ENCODE measurements at places on chromosomes 1 and 21. TPM values are rescaled to one million over a fixed set of nuclear protein-coding genes. Genes with fewer than 3 reads are reported as not detected.

The TDRD5 gene
- total RNA-seq: 0.34 TPM

The LZIC gene
- total RNA-seq: 34.4 TPM

DNA sequence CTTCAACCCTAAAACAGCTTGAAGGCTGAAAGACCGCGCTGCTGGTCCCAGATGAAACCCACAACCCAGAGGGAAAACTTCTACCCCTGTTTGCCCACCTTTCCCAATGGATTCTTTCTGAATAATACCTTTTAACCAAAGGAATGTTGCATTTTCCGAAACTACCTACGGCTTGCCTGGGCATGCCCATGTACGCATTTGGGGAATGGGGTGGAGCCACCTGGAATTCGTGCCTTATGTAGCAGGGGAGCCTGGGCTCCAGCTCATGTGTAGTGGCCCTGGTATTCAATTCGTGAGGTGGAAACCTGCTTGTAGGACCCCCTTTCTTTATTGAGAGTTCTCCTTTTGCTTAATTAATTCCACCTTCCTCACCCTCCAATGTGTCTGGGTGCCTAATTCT is 256.6 kb upstream of the RGS18 start:
- DNase-seq: no peak

- DNase-seq: no peak
These were observed 206.0 kb downstream of the LYPLAL1 start for GRCh38 chr1:219379691-219380090.

DNA sequence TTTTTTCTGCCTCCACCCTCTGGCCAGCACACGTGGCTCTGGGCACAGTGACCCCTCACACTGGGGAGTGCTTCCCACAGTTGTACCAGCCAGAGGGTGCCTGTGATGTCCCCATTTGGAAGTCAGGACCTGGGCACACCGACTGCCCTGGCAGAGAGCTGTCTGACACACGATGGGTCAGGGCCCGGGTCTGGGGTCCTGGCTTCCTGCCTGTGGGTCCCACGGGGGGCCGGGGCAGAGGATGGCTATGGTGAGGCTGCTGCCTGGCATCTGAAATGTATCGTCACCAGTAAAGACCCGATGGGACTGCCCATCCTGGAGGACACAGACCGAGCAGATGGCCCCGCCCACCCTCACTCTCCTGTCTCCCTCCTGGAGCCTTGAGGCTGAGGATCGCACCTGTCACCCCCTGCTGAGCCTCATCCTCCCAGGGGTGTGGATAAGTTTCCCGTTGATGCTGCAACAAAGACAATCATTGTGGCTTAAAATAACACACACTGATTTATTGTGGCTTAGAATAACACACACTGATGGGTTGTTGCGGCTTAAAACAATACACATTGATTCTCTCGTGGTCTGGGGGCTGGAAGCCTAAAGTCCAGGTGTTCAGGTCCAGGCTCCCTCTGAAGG is 88.8 kb upstream of the TTC34 start:
- no peak for DNase-seq

The SPRR2E gene
- total RNA-seq: not detected

DNA sequence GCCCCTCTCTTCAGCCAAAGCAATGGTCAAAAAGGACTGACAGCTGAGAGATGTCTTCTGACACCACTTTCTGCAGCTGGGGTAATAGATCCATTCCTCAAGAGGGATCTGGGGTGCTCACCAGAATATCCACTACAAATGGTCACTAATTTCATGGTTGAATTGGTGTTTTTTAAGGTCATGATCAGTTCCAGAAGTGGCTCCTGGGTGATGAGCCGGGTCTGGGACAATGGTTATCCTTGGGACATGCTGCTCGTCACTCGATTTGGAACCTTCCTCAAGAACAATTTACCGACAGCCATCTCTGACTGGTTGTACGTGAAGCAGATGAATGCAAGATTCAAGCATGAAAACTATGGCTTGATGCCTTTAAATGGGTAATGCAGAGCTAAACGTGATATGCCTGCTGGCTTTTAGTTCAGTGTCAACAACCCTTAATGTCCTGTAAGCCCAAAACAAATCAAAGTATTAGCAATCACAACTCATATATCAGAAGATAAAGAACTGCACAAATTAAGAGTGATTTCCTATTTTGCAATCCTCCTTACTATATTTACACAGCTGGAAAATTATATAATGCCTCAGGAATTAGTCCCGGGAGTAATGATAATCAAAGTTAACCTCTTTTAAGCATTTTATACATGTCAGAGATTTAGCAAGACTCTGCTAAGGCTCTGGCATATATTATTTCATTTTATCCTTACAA is 20.1 kb downstream of the FMO3 start:
- no peak for DNase-seq

- no peak for DNase-seq
These were observed 5.0 kb downstream of the ALPL start for GRCh38 chr1:21514245-21514644.

DNA sequence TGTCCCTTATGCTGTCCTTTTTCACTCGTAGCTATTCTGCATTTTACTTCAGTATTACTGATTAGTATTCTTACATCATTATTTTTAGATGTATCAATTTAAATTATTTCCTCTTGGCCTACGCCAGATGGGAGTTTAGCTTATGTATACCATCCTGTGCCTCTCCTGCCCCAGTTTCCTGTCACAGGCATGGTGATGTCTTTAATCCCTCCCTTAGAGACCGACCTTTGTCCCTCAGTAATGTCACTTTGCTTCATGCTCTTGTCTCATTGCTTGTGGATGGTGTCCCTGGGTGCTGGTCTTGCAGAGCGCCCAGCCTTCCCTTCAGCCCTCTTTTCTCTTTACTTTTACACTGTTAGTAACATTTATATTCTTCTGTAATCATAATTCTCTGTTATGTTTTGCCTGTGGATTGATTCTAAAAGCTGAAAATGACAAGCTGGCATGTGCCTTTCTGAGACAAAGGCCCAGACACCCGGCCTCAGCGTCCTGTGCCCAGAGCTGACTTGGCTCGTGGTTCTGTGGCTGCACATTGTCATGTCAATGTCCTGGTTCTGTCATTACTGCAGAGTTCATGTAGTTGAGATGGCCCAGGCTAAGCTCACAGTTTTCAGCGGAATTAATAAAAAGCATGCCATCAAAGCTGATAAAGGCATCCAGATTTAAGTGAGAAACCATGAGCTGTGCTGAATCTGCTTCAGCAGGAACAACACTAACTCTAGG is 100.7 kb downstream of the MTR start:
- DNase-seq: no peak

The CGN gene
- total RNA-seq: 23.6 TPM

The ASTN1 gene
- total RNA-seq: 0.14 TPM

The NBPF10 gene
- total RNA-seq: 1.4 TPM

The CFHR1 gene
- not detected for total RNA-seq

DNA sequence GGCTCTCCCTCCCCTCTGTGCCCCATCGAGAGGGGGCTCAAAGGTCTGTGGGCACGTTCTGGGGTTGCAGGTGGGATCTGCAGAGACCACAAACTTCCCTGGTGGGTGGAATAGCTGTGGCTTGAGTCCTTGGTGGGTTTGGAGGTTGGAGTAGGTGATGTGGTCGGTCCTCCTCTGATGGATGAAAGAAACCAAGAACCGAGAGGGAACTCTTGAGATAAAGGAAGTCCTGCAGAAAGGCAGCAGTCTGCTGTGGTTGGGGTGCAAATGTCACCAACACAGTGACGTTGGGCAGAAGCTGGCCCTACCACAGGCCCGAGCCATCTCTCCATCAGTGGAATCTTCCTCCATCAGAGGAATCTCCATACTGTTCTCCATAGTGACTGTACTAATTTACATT is 171.8 kb downstream of the FCRL5 start:
- DNase-seq: no peak

- no peak for DNase-seq
These were observed 48.1 kb downstream of the AHDC1 start for GRCh38 chr1:27555700-27556424.

- DNase-seq: no peak
These were observed 618.7 kb upstream of the BRINP3 start for GRCh38 chr1:191096405-191096804.

DNA sequence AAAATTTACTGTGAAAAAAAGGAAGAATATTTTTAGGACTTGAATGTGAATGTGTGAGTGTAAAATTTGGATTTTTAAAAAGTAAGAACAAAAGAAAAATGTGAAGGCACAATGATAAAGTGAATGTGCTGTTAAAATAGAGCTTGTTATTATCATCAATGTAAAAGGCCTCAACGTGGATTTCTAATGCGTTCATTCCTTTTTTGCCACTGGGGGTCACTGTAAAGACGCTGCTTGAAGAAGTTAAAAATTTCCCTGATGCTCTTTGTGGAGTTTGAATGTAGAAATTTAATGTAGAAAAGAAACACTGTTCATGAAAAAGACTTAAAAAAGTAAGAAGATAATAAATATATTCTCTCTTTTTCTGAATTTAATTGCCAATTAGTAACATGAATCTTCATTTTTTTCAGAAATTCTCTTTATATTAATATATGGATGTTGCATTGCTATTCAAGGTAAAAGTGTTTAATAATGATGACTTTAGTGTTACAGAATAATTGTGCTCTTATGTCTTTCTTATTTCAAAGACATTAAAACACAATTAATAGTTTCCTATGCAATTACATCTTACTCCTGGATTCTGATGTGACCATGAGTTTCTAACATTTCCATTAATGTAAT is 161.5 kb downstream of the DNM3 start:
- no peak for DNase-seq

GRCh38 chr1:157105988-157106812 is 6.6 kb upstream of the ETV3L start:
- DNase-seq: peak; percentile 26

- no peak for DNase-seq
These were observed 11.9 kb downstream of the RAVER2 start for GRCh38 chr1:64756770-64757169.

DNA sequence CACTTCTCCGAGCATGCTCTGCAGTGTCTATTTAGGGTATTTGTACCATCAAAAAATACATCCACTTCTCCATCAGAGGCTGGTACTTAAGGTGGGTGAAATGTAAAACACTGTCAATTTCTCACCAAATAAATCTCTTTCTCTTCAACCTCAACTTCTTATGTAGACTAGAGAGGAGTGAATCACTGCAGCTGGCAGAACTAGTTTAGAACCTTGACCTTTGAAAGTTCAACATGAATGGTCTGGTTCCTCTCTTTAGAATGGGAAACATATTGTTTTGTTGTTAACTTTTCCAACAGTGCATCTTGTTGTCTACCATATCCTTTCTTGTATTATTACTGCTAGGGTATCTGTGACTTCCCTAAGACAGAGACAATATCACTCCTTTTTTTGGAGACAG is 20.1 kb upstream of the SLC44A5 start:
- DNase-seq: no peak

GRCh38 chr1:186904361-186904760 is 75.6 kb downstream of the PLA2G4A start:
- DNase-seq: no peak

The PROK1 gene
- total RNA-seq: not detected

DNA sequence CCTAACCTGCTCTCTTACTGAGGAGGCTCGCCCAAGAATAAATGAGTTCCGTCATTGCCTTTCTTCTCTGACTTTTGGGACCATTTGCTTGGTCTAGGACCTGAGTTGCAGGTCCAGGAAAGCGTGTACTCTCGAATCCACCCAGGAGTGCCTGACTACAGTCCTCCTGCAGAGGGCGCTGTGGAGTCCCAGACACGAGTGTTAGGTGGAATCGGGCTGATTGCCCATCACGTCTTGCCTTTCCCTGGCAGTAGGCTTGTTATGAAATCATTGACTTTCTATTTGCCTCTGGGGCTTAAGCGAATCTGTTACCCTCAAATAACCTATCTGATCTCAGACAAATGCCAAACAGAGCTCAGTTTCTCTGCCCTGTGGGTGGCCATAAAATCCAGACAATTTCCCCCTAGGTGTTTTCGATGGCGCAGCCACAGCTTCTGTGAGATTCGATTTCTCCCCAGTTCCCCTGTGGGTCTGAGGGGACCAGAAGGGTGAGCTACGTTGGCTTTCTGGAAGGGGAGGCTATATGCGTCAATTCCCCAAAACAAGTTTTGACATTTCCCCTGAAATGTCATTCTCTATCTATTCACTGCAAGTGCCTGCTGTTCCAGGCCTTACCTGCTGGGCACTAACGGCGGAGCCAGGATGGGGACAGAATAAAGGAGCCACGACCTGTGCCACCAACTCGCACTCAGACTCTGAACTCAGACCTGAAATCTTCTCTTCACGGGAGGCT is at the start of gene IL20:
Gene IL20 (plus strand): TSS at position 685 of the 733 bp plus-strand sequence. CDS start 230 bp downstream, outside the sequence.
- no peak for DNase-seq

DNA sequence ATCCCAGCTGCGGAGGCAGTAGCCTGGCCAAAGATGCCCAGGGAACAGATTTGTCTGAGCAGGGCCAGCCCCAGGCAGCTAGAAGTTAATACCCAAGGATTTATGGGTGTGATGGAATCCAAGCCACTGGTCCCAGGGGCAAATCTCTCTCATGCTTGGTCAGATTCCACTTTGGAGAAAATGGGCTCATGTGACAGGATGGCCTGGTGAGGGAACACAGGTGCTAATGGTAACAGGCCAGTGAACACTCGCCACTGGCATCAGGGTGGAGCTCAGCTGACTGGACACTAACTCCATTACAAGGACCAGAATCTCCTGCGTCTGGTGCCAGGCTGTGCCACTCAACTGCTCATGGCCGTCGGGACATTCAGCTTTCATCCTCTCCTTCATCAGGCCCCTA is 12.0 kb downstream of the MDM4 start:
- no peak for DNase-seq

DNA sequence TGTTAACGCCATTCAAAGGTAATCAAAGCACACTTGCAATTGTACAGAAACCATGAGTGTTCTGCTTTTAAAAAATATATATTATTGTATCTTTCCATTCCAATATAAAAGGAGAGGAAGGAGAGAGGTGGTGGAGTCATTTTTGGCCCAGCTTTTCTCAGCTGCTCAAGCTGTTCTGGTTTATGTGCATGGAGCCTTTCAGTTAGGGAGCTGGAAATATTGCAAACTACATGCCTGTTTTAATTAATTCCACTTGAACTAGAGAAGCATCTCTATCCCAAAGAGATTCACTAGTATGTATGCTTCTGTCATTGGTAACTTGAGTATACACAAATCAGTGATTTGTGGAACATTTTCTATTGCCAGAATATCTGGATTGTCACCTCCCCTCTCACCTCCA is 28.5 kb upstream of the C1orf105 start:
- no peak for DNase-seq

- no peak for DNase-seq
These were observed 1.5 kb downstream of the RGS2 start for GRCh38 chr1:192810253-192810880.

- no peak for DNase-seq
These were observed 102.3 kb downstream of the NPHP4 start for GRCh38 chr1:5889901-5890300.

The AXDND1 gene
- total RNA-seq: 0.50 TPM

The PIGR gene
- not detected for total RNA-seq
